Fibroblast of the aortic adventitia (primary cell): ENCODE measurements at places on chromosomes 6 and 20. TPM values are rescaled to one million over a fixed set of nuclear protein-coding genes. Genes with fewer than 3 reads are reported as not detected.

- DNase-seq, result no peak
These were observed 36.9 kb upstream of the RNF144B start for GRCh38 chr6:18350271-18350670.

DNA sequence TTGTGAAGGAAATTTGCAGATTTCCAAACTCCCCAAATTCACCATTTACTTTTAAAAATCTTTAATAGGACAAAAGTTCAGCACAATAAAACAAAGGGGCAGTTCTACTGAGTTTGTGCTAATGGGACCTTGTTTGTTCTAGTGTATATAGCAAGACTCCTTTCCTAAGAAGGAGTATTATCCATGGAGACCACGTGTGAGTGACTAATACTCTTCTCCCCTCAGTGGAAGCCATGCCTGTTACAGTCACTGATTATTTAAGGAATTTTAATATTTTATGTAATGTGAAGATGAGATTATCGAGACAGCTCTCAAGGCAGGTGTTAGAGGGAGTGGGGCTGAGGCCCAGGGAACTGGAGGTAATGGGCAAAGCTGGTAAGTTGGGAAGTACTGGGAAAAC lies 16.4 kb upstream of the QKI start:
- no peak for DNase-seq

The POM121L2 gene
- not detected in 2 replicates for total RNA-seq

The SLC22A16 gene
- total RNA-seq, result 0.09 TPM in 1 of 2 replicates, not detected in the other

The CCN5 gene
- 67.9 and 266 TPM in 2 replicates for total RNA-seq
